Activated CD4-positive, CD25-positive, alpha-beta regulatory T cell treated with anti-CD3 and anti-CD28 coated beads, Interleukin-2, amount 50 U/mL, for 24 hours (primary cell): ENCODE measurements at places on chromosomes 11 and 22.

GRCh38 chr11:116750070-116750718 is 22.6 kb downstream of the BUD13 start:
- no peak for ATAC-seq

DNA sequence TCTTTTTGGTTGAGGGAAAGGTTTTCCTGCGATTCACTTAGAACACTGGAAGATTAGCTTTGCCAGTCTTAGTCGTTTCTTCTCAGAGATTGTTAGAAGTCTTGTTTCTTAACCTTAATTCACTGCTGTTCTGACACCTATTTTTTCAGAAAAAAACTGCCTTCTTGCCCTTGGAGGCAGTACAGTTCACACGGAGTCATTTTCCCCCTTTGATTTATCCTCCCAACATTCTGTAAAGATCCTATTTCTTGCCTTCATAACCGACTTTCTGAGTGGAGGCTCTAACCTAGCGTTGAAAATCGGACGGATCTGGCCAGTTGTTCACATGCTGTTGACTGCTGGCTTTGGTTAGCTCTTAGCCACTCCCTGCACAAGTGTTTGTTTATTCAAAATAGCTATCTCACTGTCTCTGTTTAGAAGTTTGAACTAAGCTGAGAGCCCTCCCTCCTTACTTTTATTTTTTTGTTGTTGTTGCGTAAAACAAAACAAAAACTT is 737 bp downstream of the BCL2L13 start:
- peak; percentile 15 for ATAC-seq

GRCh38 chr11:39651857-39652461 is 1807.5 kb downstream of the LRRC4C start:
- no peak for ATAC-seq

GRCh38 chr11:56889986-56890385 is 98.7 kb upstream of the OR5AK2 start:
- ATAC-seq, result no peak

- ATAC-seq, result no peak
These were observed 36.8 kb downstream of the BRD1 start for GRCh38 chr22:49790912-49791311.

- ATAC-seq, result no peak
These were observed 29.0 kb downstream of the TMEM225 start for GRCh38 chr11:123856444-123856843.

- no peak for ATAC-seq
These were observed 108.6 kb downstream of the STIM1 start for GRCh38 chr11:3964056-3964455.

GRCh38 chr11:125025968-125026367 is 37.1 kb upstream of the SLC37A2 start:
- no peak for ATAC-seq

DNA sequence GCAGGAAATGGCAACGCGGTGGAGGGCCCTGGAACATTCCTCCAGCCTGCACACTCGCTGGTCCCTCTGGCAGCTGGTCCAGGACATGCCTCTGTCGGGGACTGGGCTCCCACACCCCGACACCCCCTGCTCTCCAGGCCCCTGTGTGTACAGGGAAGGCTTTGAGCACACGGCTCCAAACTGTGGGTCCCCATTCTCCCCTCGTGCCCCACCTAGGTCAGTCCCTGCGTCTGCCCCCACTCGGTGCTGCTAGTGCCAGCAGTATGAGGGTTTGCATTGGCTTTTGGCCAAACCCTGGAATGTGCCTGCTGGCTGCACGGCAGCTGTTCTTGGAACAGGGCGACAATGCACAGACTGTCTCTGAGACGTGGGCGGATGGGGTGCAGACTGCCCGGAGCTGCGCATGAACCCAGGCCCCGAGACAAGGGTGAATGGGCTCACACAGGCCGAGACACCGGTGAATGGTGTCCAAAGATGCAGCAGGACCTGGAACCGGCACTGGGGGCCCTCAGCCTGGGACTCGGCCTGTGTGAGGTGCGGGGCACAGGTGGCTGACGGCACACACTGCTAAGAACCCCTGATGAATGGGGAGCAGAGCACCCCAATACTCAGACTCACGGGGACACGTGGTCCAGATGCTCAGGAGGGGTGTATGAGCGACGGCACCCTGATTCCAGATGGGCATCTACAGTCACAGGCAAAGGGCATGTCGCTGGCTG is 7.5 kb upstream of the SYT8 start:
- no peak for ATAC-seq

- ATAC-seq, result no peak
These were observed 804.2 kb downstream of the NTM start for GRCh38 chr11:132174362-132175255.

DNA sequence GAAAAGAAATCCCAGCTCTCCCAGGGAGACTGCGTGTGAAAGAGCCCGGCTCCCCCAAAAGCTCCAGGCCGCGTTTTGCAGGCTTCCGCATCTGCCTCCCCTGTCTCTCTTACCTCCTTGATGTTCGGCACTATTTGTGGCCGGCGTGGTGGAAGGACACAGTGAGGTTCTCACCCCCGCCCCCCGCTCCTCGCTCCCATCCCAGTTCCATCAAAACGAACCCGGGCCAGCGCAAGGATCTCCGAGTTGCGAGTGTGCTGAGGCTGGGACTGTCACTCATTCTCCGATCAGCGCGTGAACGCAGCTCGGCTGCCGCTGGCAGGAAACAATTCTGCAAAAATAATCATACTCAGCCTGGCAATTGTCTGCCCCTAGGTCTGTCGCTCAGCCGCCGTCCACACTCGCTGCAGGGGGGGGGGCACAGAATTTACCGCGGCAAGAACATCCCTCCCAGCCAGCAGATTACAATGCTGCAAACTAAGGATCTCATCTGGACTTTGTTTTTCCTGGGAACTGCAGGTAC is at the start of gene NCAM1:
NCAM1 (plus strand) TSS at position 275 of the 523 bp plus-strand sequence.
- ATAC-seq, result peak; percentile 26

GRCh38 chr22:25747245-25747944 is 5.4 kb downstream of the MYO18B start:
- no peak for ATAC-seq

DNA sequence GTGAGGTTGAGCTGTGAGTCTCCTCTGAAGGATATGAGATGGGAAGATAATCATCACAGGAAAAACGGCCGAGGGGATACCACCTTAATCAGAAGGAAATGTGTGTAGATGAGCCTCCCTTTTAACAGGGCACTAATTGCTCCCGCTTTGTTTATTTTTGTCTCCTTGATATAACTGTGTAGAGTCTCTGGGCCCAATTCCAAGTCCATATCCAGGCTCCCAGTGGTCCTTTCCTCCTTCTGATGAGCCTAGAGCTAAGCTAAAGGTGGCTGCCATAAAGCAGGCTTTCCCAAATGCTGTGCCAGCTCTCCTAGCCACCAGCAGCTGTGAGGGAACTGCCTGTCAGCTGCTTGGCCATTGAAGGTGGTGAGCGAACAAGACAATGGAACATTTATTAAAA is 17.1 kb upstream of the CCDC90B start:
- ATAC-seq, result no peak

GRCh38 chr11:35588627-35589026 is 29.6 kb upstream of the FJX1 start:
- ATAC-seq, result no peak

DNA sequence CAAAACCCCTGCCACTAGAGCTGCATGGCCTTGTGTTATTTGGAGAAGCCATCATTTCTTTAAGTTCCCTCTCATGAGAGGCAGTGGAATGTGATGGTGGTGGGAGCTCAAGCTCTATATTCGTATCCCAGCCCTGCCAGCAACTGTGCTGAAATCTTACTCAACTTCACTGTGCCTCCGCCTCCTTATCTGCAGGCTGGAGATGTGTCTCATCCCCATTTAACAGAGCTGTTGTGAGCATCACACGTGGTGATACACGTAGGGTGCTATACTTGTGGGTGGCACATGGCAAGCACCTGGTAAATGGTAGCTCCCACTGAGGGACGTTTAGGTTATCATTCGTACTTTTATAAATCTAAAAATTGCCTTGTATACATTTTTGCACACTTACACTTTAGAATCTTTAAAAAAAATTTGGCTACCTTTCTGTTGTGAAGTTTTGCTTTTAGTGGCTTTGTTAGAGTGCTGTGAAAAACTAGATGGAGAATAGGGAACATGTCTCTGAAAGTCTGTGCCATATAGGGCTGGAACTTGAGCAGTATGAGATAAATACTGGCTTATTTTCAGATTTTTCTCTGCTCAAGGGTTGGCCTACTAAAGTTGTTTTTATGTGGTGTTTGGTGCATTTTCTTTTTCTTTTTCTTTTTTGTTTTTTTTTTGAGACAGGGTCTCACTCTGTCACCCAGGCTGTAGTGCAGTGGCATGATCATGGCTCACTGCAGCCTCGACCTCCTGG is 23.2 kb downstream of the TNRC6B start:
- ATAC-seq, result no peak

- no peak for ATAC-seq
These were observed 768 bp downstream of the LDHA start for GRCh38 chr11:18394928-18395734.
